ENCODE measurements at places on chromosomes 7 and 10.

- DNase-seq, result no peak
Measured at GRCh38 chr7:33044401-33044718, 18.2 kb downstream of the NT5C3A start.

GRCh38 chr10:124319926-124320391, 98.8 kb downstream of the OAT start:
- DNase-seq, result no peak

DNA sequence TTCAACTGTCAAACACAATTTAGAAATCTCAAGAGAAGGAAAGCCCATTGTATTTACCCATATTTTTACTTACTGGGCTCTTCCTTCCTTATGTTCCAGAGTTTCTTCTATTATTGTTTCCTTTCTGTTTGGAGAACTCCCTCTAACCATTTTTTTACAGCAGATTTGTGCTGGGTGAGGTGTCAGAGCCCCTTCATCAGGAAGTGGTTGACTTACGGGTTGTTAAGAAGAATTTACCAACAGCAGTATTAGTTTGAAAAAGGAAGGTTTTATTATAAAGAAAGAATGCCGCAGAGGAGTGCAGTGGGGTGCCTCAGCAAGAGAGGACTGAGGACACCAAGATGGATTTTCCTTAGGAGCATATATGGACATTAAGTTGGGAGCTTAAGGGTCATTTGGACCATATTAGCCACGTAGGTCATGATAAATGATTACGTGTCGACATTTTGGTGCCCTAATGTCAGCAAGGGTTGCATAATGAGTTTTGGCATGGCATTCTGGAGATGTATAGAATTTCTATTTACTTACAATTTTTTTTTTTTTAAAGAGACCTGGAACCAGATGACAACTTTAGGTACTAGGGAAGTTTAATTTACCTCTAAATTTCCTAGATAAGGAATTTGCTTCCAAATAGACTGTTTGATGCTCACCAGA, 6.3 kb upstream of the TBATA start:
- no peak for DNase-seq

- no peak for DNase-seq
Measured at GRCh38 chr10:129936923-129937300, 27.2 kb downstream of the EBF3 start.

GRCh38 chr10:26737730-26738129, 40.2 kb downstream of the PDSS1 start:
- no peak for DNase-seq

DNA sequence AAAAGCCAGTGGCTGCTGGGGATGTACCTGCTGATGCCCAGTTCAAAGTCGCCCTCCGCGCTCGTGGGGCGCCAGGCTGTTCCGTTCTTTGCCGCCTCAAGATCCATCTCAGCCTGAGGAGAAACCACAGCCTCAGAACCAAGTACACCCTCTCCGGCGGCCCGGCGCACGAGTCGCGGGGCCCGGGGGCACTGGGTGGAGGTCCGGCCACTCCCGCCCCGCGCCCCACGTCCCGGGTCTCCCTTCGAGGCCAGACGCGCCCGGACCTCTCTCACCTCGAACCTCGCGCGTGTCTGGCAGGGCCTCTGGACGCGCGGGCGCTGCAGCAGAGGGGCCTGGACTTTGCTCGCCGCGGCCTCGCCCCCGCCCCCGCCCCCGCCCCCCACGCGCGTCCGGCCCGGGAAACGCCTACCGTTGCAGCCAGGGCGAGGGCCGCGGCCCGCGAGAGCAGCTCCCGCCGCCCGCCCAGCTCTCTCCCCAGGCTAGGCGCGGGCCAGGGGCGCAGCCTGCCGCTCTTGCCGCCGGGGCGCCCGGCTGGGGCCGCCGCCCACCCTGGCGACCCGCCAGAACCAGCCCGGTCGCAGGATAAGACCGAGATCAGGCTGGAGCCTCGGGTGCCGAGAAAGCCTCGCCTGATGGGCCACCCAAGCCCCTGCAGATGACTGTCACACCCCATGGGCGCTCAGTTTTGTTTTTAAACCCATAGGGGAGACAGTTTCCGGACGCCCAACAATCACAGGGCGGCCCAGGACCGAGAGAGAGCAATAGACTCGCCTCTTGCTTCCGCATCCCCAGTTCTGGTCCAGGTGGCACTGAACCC, at the start of gene ABCB4:
Gene ABCB4 (minus strand): TSS at position 322 of the 820 bp plus-strand sequence. CDS start 215 bp downstream, at position 107.
- DNase-seq, result no peak

DNA sequence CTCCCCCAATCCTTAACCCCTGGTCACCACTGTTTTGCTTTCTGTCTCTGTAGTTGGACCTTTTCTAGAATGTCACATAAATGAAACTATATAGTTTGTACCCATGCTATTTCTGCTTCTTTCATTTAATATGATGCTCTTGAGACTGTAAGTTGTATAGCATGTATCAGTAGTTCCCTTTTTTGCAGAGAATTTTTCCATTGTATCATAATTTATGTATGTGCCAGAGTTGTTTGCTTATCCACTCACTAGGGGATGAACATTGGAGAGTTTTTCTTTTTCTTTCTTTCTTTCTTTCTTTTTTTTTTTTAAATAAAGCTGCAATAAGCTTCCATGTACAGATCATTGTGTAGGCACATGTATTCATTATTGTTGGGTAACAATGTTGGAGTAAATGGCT, 544.8 kb downstream of the CNTNAP2 start:
- DNase-seq, result no peak

DNA sequence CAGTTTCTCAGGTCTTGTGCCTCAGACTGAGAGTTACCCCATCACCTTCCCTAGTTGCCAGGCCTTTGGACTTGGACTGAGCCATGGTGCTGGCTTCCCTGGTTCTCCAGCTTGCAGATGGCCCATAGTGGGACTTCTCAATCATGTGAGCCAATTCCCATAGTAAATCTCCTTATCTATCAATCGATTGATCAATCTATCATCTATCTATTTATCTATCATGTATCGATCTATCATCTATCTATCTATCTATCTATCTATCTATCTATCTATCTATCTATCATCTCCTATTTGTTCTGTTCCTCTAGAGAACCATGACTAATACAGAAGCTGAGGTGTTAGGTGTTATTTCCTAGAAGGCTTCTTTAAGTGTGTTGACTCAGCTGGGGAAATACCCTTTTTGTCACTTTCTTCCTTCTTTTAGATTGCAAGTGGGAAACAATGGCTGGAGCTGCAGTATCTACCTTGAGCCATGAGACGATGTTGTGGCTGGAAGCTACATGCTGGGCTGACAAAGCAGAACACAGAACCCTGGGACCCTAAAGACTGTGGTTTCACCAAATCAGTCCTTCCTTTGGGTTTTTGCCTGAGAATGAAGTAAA, 234.7 kb upstream of the GLI3 start:
- no peak for DNase-seq

GRCh38 chr7:40717242-40717641, 582.4 kb downstream of the SUGCT start:
- no peak for DNase-seq

DNA sequence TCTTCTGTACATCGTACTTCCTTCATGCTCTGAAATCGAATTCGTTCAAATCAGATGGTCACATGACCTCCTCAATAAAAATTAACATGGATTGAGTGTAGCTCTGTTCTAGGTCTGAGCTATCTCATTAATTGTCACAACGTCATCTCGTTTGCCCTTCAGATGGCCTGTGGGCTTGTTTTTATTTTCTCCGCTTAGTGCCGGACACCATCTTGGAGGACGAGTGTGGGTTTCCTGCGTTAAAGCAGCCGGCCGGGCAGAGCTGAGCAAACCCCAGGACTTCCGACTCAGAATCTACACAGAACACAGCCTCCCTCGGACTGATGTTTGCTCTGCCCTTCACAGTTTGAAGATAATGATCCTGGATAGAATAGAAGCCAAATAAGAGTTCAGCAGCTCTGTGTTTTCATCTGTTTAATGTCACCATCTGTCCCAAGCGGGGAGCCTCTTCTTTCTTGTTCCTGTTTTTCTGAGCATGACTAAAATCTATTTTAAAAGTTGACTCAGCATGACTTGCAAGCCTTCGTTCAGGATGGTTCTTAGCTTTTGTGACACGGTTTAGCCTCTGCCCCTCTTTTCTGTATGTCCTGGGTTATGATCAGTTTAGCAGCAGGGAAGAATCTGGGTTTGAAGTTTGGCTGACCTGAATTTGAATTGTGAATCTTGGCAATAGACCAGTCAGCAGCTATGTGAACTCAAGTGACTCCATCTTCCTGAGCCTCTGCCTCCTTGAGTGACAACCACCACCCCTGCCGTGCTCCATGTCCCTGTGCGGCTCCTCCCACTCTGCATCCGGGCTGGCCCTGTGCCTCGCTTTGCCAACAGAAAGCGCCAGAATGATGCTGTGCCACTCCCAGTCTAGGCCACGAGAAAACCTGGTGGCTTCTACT, 30.6 kb upstream of the GALNTL5 start:
- no peak for DNase-seq

- no peak for DNase-seq
Measured at GRCh38 chr10:19195698-19196097, 147.1 kb downstream of the MALRD1 start.

DNA sequence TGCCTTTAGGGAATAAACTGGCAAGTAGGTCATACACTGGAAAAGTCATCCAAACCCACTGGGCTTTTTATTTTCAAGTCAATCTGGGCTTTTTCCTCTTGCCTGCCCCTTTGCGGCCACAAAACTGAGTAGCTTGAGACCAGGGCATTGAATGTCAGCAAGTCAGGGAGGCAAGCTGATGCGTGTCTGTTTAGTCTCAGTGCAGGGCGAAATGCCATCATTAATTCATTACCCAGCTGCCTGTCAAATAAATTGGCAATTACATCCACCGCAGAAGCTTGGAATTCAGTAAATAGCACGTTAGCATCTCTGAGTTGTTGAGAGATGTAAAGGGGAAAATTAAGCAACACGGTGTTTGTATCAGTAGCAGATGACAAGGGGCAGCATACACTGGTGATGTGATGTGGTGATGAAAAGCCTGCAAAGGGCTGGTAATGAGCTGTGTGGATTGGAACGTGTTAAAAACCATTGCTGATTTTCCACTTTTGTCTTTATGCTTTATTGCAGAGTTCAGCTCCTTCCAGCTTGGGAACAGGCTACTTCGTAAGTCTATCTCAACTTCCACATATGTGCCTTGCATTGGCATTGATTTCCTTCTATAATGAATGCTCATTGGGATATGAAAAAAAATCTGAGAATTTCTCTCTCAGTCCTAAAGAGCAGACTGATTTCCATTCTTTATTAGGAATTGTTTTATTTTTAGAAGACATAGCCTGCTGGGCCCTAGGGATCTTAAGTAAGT, 535.9 kb downstream of the AUTS2 start:
- DNase-seq, result no peak

All from activated CD4-positive, CD25-positive, alpha-beta regulatory T cell treated with anti-CD3 and anti-CD28 coated beads, Interleukin-2, amount 50 U/mL, for 16 hours (primary cell).